AG08395 (cell line): ENCODE measurements at places on chromosomes 7 and 10.

DNA sequence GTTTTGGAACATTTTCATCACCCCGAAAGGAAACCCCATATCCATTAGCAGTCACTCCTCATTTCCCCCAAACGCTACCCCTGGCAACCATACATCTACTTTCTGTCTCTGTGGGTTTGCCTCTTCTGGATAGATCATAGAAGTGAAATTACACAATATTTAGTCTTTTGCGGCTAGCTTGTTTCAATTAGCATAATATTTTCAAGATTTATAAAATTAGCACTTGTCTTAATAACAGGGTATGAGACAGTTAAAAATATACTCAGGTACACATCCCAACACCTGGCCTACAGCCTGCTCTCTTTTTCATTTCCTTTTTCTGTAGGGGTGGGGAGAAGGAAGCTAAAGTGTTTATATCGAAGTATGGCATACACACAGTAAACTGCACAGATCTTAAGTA is 81.4 kb upstream of the LRGUK start:
- DNase-seq, result no peak

DNA sequence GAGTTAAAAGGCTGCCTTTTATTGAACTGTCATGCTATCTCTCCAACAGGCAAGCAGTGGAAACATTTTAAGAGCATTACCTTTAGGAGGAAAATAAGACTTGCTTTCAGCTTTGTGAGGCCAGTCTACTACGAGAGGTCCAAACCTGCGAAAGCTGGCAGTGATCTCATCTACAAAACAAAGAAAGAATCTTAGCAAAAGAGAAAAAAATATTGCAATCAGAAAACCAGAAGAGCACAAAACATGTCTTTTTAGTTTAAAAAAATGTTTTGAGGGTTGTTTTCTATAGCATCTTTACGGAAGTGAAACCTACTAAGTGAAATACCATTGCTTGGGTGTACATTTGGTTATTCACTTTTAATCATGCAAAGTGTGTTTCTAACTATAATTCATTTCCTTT is 147.9 kb downstream of the CPEB3 start:
- DNase-seq, result no peak

DNA sequence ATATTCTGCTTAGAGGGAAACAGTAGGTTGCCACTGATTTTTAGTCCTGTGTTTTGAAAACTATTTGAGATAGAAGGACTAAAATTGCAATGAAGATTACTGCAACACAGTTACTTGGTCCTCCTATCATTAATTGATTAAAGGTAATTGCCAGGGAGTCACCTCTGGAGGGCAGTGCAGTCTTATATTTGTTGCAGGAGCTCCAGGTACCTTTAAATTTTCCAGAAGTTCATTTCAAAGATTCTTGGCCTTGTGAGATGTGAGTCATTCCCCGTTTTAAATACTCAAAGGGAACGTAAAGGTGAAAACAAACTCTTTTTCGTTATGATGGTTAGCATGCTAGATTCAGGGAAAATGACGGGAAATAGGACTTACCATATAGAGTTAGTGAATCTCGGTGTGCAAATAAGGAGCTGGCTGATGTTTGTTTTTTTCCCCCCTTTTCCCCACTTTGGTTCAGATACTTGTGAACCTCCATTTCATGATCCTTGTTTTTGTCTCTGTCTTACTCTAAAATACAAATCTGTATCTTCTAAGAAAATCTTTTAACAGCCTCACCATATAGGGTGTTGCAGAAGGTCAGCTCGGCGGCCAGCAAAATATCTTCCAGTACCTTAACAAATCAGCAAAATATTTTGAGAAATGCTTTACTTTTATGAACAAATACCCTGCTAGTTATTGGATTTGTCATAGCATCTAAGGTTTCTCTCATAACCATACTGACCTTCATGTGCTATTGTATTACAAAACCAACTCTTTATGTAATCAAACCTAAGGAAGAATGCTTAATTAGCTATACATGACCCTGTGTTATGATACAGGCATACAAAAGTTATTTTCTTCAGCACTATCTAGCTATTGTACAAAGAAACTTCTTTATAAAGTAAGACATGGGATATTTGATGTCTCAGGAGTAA is 143.0 kb upstream of the HDAC9 start:
- DNase-seq, result peak; percentile 73

DNA sequence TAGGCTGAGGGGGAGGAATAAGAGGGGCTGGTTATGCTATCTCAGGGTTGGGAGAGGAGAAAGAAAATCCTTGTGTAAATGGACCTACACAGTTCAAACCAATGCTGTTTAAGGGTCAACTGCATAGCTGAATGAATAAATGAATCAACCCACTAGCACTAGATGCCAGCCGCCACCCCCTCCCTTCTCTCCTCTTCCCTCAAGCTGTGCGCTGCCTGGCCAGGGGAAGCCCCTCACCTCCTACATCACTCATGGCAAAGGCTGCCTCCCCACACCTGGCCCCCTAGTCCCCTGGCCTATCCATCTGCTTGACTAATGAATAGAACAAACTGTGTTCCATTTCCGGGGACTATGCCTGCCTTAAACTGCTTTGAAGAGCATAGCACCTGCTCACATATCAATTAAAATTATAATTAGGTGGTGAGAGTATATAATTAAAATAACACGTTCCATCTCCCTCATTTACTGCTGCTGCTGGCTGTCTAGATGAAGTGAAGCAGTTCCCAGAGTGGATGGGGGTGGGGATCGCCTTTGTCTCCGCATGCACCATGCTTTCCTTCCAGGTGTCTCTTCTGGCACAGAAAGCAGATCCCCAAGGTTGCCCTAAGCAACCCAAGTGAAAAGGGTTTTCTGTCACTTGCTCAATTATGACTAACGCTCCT is 32.6 kb downstream of the GRID1 start:
- DNase-seq, result no peak

- DNase-seq, result no peak
Observed at GRCh38 chr7:138358850-138359341, 101.2 kb upstream of the TRIM24 start.

DNA sequence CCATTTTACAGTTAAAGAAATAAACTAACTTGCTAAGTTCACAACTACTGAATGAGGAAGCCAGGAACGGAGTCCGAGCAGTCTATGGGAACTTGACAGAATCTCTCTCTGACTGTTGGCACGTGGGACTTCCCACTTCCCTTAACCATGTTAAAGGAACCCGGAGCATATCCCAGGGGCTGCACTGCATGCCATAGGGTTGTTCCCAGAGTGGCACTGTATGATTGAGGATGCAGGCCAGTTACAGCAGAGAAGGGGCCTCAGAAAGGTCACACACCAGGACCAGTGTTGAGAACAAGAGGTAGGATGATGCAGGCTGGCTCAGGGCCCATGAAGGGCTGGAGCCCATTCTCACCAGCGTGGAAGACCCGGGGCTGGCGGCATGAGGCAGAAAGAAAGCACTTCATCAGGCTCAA is 201.8 kb downstream of the NSUN6 start:
- DNase-seq, result no peak

DNA sequence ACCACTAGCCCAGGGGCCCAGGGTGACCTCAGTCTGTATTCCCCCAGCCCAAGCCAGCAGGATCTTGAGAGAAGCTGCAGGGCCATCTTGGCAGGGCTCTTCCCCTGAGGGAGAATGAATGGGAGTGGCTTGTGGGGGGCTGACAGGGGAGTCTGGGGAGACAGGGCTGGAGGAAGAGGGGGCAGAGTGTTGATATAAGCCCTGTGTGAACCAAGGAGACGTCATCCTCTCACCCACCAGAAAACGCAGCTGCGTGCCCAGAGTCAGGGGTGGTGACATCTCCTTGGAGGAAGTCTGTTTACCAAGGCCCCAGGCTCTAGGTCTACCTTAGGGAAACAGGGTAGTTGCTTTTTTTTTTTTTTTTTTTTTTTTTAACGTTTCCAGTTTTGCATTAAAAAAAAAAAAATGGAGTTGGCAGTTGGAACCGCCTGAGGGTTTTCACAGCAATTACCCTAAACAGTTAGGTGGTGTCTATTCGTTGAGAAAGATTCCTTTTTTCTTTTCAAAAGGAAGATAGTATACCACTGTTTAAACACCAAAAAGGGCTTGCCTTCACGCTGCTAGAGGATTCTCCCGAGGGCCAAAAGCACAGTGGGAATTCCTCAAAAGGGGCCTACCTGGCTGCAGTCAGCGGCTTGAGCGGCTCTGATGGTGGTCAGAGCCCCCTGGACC is 113.8 kb downstream of the PRPF18 start:
- no peak for DNase-seq

DNA sequence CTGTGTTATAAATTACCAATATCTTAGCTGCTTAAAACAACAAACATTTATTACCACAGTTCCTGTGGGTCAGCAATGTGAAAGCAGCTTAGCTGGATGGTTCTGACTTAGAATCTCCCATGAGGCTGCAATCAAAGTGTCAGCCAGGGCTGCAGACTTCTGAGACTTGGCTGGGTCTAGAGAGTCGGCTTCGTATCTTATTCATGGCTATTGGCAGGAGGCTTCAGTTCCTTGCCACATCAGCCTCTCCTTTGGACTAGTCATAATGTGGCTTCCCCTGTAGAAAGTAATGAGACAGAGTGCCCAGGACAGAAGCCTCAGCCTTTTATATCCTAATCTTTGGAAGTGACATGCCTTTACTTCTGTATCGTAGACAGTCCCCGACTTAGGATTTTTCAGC is 27.3 kb downstream of the RALA start:
- DNase-seq, result peak; percentile 83

- DNase-seq, result no peak
Observed at GRCh38 chr7:131254211-131254610, 73.5 kb upstream of the MKLN1 start.

- DNase-seq, result no peak
Observed at GRCh38 chr10:75531571-75532031, 100.2 kb downstream of the LRMDA start.

- no peak for DNase-seq
Observed at GRCh38 chr10:54903745-54904144, 102.7 kb upstream of the PCDH15 start.

- no peak for DNase-seq
Observed at GRCh38 chr10:106198275-106198674, 966.2 kb downstream of the SORCS1 start.

- peak; percentile 56 for DNase-seq
Observed at GRCh38 chr7:133941496-133941895, 185.6 kb upstream of the LRGUK start.

GRCh38 chr7:1930381-1931065 is 260.4 kb downstream of the ELFN1 start:
- DNase-seq, result no peak

GRCh38 chr7:42400961-42401360 is 164.0 kb upstream of the GLI3 start:
- no peak for DNase-seq

GRCh38 chr7:144049491-144049890 is 743 bp downstream of the OR2A5 start:
- no peak for DNase-seq

- DNase-seq, result no peak
Observed at GRCh38 chr7:74051629-74052410, 23.8 kb downstream of the ELN start.

DNA sequence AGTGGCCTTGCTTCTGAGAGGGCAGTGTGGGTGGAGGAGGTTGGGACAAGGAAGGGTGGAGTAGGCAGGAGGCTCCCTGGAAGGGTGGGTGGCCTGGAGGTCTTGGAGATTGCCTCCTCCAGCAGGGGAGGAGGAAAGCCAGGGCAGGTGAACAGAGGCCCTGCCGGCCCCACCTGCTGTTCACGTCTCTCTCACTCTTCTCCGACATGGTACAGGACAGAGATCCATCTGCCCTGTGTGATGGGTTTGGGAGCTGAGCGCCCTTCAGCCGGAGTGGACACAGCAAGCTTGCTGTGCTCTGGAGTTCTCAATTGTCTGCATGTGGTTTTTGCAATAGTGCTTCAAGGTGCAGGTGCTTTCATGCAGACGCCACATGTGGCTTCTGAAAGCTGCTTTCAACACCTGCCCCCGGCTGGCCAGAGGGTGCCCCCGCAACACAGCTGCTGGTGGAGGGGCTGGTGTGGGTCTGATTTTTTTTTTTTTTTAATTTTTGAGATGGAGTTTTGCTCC is 82.8 kb upstream of the GNA12 start:
- DNase-seq, result no peak

DNA sequence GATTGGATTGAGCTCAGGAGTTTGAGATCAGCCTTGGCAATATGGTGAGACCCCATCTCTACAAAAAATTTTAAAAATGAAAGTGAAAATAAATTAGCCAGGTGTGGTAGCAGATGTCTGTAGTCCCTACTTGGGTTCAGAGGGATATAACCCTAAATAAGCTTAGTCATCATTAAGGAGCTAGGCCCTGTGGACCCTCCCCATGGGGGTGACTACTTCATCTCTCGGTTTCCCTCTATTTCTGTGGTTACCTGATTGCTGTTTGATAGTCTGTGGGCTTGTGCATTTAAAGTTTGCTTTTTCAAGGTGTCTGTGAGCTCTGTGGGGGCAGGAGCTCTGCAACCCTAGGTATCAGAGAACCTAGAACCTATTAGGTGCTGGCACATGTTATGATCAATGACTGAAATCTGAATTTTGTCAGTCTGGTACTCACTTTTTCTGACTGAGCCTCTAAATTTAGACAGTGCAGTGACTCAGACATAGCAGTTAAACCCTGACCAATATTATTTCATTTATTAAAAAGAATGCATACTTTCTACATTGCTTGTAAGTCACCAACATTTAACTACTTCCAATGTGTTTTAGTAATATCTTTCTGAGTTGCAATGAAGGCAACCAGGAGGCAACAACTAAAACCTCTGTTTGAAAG is 8.1 kb upstream of the CUZD1 start:
- DNase-seq, result peak; percentile 59

DNA sequence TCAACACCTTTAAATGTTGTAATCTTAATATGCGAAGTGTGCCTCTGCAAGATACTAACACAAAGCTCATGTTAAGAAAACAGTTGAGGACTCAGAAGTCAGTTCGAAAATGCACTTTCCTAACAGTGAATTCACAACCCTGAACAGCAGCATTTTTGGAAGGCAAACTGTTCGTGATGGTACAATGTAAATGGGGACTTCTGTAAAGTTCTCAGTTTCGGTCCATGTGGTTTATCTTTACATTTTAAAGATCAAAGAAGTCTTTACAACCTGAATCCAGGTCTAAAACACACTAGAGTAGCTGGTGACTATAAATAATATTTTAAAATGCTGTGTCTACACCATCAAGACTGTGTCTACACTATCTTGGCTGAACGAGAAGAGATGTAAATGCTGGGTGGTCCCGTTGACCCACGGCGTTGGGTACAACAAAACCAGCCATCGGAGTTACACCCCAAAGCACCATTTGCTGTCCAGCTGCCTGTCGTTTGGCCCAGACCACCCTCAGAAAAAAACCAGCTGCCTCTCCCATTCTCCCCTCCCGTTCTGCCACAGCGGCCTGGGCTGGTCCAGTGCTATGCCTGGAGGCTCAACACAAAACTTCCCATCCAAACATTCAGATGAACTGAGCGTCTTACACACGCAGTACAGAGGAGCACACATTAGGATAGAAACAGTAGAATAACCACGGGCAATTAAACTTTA is 42.9 kb downstream of the MKI67 start:
- DNase-seq, result no peak

DNA sequence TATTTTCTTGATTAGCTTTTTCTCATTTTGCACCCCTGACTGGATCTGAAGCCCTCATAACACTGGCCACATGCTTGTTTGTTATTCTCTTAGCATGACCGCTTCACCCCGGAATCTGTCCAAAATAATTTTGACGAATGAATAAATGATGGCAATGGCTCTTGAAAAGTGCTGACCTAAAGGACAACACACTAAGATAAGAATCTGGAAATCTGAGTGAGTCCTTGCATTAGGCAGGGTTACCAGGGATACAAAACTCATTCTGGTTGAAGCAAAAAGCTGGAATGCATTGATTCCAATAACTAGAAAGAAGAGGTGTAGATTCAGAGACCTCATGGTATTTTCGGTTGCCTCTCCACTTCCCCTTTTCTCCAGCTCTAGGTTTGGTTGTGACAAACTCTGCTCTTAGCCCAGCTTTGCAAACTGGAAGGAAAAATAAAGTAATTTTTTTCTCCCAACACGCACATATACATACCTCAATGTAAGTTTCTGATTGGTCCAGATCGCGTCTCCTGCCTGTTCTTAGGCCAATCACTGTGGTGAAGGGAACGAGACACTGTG is 157.4 kb downstream of the SKIDA1 start:
- DNase-seq, result no peak
